Bladder microvascular endothelial cell (primary cell): ENCODE measurements at places on chromosomes 1 and 21. TPM values are rescaled to one million over a fixed set of nuclear protein-coding genes. Genes with fewer than 3 reads are reported as not detected.

Gene UBE2U
- total RNA-seq: 0.13 TPM in 1 of 2 replicates, not detected in the other

Gene NIBAN1
- total RNA-seq: 17.4 and 29.5 TPM in 2 replicates

Gene OR2T29
- total RNA-seq: not detected in 2 replicates

Gene FOXO6
- not detected in 2 replicates for total RNA-seq

Gene ETV3L
- total RNA-seq: not detected in 2 replicates

Gene CLCA2
- total RNA-seq: under 0.01 TPM in 1 of 2 replicates, not detected in the other

Gene OLFML3
- total RNA-seq: 1.6 and 18.5 TPM in 2 replicates

Gene PCP4
- total RNA-seq: not detected in 2 replicates

Gene LCE1F
- total RNA-seq: not detected in 2 replicates
